ENCODE measurements at places on chromosomes 6 and 20.

DNA sequence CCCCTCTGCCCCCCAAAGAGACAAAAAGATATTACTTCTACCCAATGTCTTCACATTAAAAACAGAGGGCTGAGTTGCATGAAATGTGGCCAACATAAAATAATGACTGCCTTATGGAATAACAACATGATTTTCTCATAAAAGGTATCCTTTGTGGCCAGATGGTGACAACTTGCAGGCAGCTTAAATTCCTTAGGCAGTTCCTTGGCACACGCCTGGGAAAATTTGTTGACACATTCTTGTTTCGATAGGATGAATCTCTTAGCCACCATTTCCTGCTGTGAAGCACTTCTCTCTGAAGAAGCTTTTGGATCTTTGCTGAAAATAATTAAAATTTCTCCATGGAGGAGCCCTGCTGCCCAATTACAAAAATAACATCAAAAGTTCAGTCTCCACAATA lies 109.0 kb upstream of the COL21A1 start:
- H3K4me3 ChIP-seq, result no peak overlapping the region
- DNase-seq, result no peak
- no peak overlapping the region for H3K27ac ChIP-seq
- H3K4me1 ChIP-seq, result no peaks in the 10 kb centered on the region
- H3K27me3 ChIP-seq, result no peaks in the 10 kb centered on the region

- peak overlapping the region; percentile 44 for H3K27ac ChIP-seq
- H3K4me3 ChIP-seq, result no peak overlapping the region
- H3K4me1 ChIP-seq, result no peaks in the 10 kb centered on the region
- peaks cover 96% of the 10 kb centered on the region for H3K36me3 ChIP-seq
- DNase-seq, result no peak
- no peaks in the 10 kb centered on the region for H3K27me3 ChIP-seq
Measured at GRCh38 chr20:32444474-32445220, 86.5 kb downstream of the ASXL1 start.

- no peaks in the 10 kb centered on the region for H3K4me1 ChIP-seq
- H3K27me3 ChIP-seq, result no peaks in the 10 kb centered on the region
- H3K27ac ChIP-seq, result no peak overlapping the region
- no peak for DNase-seq
Measured at GRCh38 chr6:136059308-136059707, 190.8 kb downstream of the MTFR2 start.

DNA sequence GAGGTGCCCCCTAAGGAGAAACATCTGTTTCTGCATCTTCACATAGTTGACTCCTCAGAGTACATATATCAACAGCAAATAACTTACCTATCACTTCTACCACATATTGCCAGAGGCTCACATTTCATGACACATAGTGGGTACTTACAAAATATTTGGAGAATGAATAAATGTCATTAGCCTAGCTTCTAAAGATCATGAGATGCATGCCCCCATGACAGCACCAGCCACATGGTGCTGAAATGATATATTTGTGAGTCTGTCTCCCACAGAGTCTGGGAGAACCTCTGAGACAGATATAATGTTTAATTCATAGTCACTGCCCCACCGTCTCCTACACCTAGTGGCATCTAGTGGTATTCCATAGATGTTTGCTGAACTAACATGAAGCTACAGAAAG lies 555.6 kb downstream of the KIF16B start:
- no peak for DNase-seq
- H3K27ac ChIP-seq, result no peak overlapping the region
- H3K4me3 ChIP-seq, result no peak overlapping the region
- no peaks in the 10 kb centered on the region for H3K27me3 ChIP-seq
- no peaks in the 10 kb centered on the region for H3K36me3 ChIP-seq

- peaks cover 11% of the 10 kb centered on the region for H3K4me1 ChIP-seq
- no peak overlapping the region for H3K4me3 ChIP-seq
- H3K27me3 ChIP-seq, result no peaks in the 10 kb centered on the region
- H3K27ac ChIP-seq, result no peak overlapping the region
- H3K36me3 ChIP-seq, result peaks cover 5% of the 10 kb centered on the region
- DNase-seq, result no peak
Measured at GRCh38 chr20:61908057-61909026, 157.3 kb downstream of the TAF4 start.
